ENCODE measurements at places on chromosomes 1 and 21.

DNA sequence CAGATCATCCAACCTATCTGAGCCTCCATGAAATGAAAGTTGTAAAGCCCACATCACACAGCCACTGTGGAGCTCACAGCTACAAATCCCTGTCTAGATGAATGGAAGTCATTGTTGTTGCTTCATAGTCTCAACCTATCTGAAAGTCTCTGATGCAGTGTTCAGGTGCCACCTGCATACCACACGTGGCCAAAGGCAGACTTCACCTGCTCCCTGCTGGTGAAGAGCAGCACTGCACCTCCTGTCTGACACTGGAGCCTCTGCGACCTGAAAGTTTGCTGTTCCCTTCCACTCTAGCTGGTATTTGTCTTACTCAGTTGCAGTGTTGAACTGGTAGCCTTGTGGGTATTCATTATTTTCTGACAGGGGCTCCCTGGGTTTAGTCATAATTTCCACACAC is 18.4 kb downstream of the LORICRIN start:
- DNase-seq = peak; percentile 5

DNA sequence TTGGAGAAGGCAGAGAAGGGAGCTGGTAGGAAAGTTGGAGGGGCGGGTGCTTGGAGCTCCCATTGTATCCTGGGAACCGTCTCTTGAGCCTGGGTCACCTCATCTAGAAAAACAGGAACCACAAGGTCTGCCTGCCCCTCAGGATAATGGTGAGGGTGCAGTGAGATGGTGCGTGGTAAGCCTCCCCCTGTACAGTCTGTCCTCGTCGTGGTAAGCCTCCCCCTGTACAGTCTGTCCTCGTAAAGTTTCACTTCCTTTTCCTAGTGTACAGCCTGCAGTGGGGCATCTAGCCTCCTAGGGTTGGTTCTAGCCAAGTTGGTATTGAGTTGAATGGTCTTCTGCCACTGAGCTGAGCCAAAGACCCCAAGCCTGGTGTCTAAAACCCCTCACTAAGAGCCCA is 66.5 kb upstream of the IGSF21 start:
- DNase-seq = no peak

GRCh38 chr21:15289896-15290841 is 225.4 kb upstream of the NRIP1 start:
- DNase-seq = no peak

DNA sequence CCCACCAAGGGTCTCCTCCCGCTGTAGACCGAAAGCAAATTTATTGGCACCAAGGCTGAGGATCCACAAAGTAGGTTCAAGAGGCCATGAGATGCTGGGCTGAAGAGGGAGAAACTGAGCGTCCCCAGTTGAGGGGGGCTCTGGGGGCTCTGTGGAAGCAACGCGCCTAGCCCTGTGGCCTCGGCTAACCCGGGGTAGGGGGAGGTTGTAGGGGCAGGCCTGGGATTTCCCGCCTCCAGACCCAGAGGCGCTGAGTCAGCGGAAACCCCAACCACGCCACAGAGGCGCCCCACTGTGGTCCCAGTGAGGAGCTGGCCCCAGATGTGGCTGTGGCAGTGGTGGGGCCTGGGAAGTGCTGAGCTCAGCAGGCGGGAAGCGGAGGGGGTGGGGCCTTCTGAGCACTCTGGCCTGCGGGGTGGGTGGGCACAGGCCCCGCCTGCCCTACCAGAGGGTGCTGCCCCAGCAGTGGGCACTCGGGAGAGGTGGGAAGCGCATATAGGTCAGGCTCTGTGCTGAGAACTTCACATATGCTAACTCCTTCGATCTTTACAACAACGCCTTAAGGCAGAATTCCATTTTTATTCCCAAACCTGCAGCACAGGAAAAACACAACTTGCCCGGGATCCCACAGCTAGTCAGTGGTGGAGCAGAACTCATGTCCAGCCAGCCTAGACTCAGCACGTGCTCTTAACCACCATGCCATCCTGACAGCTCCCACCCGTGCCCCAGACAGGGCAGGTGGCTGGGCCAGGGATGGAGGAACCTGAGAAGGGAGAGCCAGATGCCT is 1.5 kb upstream of the COL16A1 start:
- DNase-seq = no peak

- DNase-seq = peak; percentile 10
Observed at GRCh38 chr1:17494114-17494729, 45.3 kb upstream of the ARHGEF10L start.

DNA sequence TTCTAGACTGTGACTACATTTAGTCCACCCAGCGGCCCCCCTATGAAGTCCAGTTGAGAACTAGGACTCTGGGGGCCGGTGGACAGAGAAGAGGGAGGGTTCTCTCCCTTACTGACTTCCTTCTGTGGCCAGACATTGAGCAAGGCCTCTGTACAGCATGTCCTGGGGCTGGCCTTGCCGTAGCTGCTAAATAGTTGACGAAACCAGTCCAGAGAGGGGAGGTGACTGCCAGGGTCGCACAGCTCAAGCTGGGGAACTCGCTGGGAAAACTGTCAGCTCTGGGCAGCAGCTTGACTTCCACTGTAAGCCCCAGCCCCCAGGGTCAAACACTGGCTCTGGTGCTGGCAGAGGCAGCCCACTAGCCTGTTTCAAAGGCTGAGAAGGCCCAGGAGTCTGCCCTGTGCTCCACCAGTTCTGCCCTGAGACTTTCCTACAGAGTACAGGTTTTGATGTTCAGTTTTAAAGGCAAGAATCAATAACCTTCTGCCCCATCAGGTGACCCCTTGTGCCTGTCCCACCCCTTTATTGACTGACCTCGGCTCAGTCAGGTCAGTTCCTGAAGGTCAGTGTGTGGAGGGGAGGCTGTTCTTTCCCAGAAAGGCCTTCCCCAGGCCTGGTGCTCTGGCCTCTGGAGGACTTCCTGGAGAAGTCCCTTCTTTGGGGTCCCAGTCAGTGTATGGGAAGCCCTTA is 14.1 kb downstream of the PCSK9 start:
- DNase-seq = no peak

- DNase-seq = no peak
Observed at GRCh38 chr1:91221017-91221416, 183.6 kb downstream of the HFM1 start.

GRCh38 chr1:235657269-235657668 is 7.7 kb upstream of the GNG4 start:
- DNase-seq = no peak

DNA sequence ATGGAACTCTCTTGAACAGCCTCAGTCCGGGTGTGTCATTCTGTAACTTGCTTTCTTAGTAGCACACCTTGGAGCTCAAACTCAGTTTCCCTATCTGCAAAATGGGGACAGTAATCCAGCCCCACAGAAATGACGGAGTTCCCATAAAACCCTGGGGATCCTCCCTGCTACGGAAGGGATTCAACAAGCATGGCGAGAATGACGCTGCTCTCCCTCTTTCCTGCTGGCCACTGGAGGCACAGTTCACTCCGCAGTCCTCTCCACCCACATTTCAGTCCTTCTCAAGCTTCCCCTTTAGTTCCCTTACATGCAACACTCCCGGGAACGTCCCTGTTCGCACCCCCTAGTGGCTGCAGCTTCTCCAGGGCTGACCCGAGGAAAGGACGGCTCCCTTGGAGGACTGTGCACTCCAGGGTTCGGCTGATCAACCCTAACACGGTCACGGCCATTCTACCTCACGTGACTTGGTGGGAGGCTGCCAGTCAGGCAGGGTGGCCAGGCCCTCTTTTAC is 20.6 kb downstream of the RUNX3 start:
- no peak for DNase-seq

- no peak for DNase-seq
Observed at GRCh38 chr1:7629465-7630195, 141.5 kb upstream of the VAMP3 start.

DNA sequence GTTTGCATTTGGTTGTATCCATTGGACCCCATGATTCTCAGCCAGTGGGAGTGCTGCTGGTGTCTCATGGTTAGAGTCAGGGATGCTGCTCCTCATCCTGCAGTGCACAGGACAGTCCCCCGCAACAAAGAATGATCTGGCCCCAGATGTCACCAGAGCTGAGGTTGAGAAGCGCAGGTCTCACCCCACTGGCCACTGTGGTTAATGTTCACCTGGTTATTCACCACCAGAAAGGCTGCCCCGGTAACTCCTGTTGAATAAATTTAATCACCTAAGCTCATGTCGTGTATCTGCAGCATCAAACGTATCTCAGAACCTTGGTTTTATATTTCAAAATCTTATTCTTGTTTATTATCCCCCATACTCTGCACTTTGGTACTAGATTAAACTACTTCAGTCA is 75.8 kb downstream of the ATP5PO start:
- no peak for DNase-seq

- DNase-seq = peak; percentile 56
Observed at GRCh38 chr21:29078869-29079767, 5.7 kb upstream of the CCT8 start.

DNA sequence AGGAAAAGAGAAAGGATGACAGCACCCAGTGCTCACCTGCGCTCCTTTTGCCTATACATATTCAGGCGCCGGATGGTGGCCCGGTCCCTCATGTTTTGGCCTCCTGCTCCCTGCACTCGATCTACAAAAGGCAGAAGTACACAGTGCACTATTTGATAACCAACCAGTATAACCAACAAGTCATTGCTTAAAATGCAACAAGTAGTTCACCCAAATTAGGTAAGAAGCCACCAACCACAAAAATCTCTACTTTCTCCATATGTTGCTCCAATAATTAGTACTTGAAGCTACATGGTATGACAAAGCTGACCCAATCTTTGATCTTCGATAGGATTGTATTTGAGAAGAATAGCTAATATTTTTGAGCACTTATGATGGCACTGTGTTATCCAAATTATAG is 2.0 kb downstream of the GNL2 start:
- DNase-seq = no peak

GRCh38 chr1:2448098-2448445 is 28.0 kb upstream of the PLCH2 start:
- DNase-seq = no peak

DNA sequence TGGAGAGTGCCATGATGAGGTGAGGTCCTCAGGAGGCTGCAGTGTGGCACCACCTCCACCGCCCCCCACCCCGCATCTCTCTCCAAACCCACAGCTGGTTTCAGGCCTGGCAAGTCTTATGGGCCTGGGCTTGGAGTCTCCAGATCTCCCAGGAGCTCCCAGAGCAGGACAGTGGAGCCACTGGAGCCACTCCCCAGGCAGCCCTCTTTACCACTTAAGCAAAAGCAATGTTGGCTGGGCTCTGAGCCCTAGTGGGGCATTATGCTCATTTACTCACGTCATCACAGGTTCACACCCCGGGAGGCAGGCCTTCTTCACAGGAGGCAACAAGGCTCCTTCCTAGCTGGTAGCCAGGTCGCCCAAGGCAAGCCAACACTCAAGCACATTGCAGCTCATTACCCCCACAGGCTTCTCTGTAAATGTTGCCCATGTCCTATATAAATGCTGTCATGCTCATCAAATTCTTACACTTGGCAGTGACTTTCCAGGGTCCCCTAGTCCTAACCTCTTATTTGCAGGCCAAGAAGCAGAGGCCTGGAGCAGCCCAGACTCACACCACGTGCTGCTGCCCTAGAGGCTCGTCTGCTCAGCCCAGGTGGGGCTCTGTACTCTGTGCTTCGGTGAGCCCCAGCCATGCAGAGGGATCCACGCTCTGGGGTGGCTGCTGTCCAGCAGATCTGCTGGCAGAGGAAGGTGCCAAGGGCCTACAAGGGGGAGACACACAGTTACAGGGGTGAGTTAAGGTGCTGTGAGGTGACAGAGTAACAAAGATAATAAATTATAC is 459.3 kb downstream of the MATN1 start:
- DNase-seq = no peak

GRCh38 chr1:81406292-81406999 is 394.3 kb upstream of the ADGRL2 start:
- DNase-seq = no peak

DNA sequence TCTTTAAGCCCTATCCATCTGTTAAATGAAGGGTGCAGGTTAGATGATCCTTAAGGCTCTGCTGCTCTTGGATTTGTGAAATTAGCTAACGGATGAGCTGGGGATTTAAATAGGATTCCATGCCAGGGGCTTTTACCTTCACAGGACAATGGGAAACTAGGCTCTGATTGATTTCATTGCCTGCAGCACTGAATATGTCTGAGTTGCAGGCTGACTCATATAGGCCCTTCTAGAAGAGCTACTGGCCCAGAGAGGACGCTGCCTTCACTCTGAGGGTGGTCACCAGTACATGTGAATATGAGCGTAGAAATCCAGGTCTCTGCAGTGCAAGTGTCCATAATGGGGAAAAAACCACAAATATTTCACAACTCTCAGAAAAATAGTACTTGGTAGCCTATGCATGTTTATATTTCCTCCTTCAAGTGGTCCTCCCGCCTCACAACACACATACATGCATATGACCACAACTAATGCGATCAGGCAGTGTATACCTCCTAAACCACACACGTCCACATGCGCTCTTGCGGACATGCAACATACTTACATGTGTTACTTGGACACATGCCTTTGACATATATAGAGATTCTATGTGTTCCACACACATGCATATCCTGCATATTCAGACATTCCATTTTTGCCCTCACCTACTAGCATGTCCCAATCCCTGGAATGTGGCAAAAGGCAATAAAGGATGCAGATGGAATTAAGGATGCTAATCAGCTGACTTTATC is 233.8 kb upstream of the JUN start:
- DNase-seq = no peak

DNA sequence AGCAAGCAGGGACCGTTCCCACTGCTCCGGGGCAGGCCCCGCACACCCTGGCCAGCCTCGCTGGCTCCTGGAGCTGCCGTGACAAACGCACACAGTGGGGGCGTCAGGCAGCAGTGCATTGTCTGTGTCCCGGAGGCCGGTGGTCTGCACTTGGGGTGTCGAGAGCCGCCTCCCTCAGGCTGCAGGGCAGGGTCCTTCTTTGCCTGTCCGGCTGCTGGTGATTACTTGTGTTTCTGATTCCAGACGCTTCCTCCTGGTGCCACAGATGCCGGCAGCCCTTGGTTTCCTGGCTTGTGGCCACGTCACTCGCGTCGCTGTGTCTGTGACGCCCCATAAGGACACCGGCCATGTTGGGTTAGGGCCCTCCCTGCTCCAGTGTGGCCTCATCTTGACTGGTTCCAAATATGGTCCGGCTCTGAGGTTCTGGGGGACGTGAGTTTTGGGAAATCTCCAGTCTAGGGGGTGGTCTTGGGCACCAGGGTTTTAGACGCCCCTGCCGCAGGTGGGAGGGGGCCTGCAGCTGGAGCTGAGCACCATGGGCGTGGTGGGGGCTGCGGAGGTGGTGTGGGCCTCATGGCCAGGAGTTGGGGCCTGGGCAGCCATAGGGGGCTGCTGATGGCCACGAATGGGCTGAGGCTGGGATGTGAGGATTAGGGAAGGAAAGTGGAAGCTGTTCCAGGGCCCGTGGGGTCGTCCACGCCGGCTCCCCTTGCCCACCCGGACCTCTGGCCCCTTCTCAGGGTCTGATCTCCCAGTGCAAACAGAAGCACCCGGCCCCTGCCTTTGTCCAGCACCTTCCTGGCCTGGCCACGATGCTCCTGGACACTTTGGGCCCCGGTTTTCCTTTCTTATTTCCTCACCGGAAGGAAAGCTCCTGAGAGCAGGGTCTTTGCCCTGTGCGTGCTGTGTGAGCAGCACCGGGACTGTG is 41.0 kb downstream of the SLX9 start:
- DNase-seq = no peak

DNA sequence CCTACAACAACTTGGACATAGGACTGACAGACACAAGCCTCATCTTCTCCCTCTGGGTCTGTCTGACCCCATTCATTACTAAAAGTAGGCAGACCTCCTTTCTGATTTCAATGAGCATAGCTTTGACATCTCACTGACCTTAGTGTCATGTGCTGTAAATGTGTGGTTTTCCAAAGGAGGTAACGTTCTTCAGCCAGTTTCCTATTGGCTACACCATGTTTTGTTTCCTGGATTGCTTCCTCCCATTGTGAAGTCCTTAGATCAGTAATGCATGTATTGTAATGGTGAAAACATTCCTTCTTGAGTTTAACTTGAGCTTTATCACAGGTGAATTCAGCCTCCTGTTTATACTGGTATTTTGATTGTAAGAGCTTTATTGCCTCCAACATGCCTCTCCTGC is 20.6 kb downstream of the STXBP3 start:
- no peak for DNase-seq

All from stimulated activated naive CD4-positive, alpha-beta T cell (primary cell).